ENCODE measurements at places on chromosomes 5 and 9. TPM values are rescaled to one million over a fixed set of nuclear protein-coding genes. Genes with fewer than 3 reads are reported as not detected.

DNA sequence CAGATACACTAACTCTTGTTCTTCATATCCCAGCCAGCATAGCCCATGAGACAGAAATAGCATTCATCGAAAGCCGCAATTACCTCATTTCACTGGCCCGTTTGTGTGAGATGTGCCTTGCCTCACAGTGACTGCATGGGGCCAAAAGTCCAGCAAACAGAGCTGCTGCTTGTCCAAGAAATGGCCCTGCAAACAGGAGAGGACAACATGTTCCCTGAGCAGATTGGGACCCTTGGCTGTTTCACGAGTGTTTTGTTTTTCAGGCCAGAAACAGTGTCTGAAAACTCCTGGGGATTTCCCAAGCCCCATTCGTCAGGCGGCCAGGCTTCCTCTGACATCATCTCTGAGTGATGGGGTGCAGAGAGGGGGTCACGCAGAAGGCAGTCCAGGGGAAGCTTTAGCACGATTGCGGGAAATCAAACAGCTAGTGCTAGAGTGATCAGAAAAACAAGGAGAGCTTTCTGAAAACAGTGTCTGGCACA lies 503.6 kb upstream of the PAPPA start:
- DNase-seq: peak; percentile 73

DNA sequence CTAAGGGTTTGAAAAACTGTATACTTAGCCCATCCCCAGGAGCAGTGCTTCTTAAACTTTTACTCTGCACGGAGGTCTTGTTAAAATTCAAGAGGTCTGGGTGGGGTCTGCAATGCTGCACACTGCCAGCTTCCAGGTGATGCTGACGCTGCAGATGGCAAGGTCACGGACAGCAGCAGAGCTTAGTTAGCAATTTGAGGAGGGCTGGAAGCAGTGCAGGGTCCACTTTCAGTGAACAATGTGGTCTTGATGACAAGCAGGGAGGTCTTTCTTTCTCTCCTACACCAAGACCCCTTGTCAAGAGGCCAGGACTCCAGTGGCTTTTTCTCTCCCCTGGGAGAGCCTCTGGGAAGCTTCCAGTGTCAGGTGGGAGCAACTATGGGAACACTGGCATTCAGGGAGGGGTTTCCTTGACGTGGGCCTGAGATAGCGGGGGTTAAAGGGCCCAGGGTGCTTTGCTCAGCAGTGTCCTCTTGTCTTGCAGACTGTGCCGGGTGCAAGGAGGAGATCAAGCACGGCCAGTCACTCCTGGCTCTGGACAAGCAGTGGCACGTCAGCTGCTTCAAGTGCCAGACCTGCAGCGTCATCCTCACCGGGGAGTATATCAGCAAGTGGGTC lies 65.0 kb upstream of the AFAP1L1 start:
- peak; percentile 94 for DNase-seq

Gene ZNF883
- total RNA-seq: not detected

Gene BARX1
- not detected for total RNA-seq

Gene GNA14
- total RNA-seq: 0.45 TPM

GRCh38 chr5:33944543-33945132 lies 8.5 kb downstream of the RXFP3 start:
- no peak for DNase-seq

DNA sequence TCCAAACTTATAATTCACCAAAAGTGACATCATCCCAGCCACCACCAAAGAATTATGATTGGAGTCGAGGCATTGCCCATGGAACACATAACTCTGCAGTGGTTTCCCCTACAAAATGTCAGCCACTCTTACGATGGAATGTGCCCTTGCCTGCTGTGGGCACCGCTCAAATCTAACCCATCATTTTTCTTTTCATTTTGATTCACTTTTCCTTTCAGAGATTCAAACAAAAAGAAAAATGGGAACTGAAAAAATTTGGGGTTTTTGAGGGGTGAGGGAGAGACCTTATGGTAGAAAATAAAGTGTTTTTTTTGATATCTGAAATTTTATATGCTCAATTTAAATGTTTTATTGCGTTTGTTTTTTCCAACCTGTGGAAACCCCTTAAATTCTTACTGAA lies 28.1 kb downstream of the SMARCA2 start:
- no peak for DNase-seq

Gene RNF180
- total RNA-seq: 0.79 TPM

DNA sequence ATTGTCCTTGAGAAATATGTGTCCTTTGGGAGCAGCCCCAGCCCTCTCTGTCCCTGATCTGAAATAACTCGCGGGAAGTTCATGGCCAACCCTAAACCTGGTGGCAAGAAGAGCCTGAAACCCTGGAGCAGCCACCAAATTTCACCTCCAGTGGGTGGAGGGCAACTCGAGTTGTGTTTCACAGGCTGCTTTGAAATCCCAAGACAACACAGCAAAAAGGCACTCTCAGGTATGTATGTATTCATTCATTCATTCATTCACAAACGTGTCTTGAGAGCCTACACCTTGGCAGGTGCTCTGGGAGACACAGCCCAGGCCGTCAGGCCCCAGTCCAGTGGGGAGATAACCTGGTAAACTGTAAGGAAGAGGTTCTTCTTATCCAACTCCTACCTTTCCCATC lies 35.7 kb upstream of the ALDH1B1 start:
- no peak for DNase-seq

DNA sequence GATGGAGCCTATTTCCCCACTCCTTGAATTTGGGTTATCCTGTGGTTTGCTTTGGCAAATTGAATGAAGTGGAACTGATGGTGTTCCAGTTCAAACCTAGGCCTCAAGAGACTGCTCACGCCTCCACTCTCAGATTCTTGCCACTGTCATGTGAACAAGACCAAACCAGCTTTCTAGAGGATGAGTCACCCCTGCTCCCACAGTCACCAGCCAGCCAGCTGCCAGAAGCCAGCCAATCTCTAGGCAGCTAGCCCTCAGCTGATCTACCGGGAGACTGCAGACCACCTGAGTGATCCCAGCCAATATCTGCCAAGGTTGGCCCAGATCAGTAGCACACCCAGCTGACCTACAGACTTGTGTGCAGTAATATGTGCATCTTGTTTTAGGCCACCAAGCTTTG lies 300.6 kb downstream of the TMEM38B start:
- no peak for DNase-seq

DNA sequence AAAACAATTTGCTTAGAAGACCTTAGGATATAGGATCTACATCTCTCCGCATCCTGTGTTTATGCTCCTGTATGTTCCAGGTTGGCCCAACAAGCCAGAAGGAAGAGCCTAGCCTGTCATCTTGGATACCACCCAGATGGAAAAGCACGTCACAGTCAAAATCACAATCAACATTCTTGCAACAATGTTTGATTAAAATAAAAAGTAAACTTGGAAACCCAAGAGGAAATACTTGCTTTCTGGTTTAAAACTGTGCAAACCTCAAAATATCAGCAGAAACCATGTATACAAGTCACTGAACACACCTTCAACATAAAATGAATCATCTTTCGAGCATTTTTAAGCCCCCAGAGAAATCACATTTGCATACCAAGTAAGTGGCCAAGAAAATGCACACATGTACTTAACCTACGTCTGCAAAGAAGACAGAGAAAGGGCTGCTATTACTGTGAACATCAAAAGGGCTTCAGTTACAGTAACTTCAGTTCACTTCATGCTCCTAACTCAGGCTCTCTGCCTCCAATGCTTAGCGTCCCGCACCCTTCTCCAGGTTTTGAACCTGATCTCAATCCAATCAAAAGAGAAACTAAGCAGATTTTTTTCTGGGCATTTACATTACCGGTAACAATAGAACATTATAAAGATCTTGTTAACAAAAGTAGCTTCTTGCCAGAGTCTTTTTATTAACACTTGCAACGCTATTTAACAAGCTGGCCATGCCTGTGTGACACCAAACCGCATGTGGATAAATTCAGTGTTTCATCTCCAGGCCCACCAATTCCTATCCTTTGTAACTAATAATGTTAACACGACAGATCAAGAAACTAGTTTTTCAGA lies 1.3 kb downstream of the ENC1 start:
- peak; percentile 65 for DNase-seq

GRCh38 chr9:37796232-37796631 lies 4.4 kb upstream of the DCAF10 start:
- DNase-seq: no peak

- no peak for DNase-seq
These were observed 895.1 kb downstream of the TLE1 start for GRCh38 chr9:80794197-80794596.

Data from SJSA1 (cell line).